ENCODE measurements at places on chromosomes 12 and 14. TPM values are rescaled to one million over a fixed set of nuclear protein-coding genes. Genes with fewer than 3 reads are reported as not detected.

The SDR9C7 gene
- total RNA-seq: not detected

The KLRF2 gene
- not detected for total RNA-seq

The PIP4P1 gene
- 22.4 TPM for total RNA-seq

The FOXM1 gene
- total RNA-seq: 3.5 TPM

The RFX4 gene
- total RNA-seq: not detected

The GPR137C gene
- 0.33 TPM for total RNA-seq

The RAPGEF3 gene
- 3.9 TPM for total RNA-seq

The GLS2 gene
- 0.13 TPM for total RNA-seq

The ACVRL1 gene
- total RNA-seq: 31.9 TPM

The SCYL2 gene
- total RNA-seq: 32.1 TPM

The ANG gene
- total RNA-seq: 6.8 TPM

The SYNE3 gene
- 10.2 TPM for total RNA-seq

The ADGRD1 gene
- total RNA-seq: 3.1 TPM

The TBX5 gene
- total RNA-seq: 2.0 TPM

The LYZ gene
- total RNA-seq: not detected

The KCNJ8 gene
- 9.1 TPM for total RNA-seq

The APOLD1 gene
- total RNA-seq: 3.5 TPM

The RTN1 gene
- 2.8 TPM for total RNA-seq

The GPR135 gene
- total RNA-seq: 4.9 TPM

The ARHGAP9 gene
- total RNA-seq: 0.33 TPM

The TAS2R50 gene
- 2.9 TPM for total RNA-seq

The MYO1H gene
- not detected for total RNA-seq

The PRPF40B gene
- 13.0 TPM for total RNA-seq

The BEGAIN gene
- 0.78 TPM for total RNA-seq

The PTMS gene
- total RNA-seq: 47.1 TPM

The POU6F1 gene
- 3.5 TPM for total RNA-seq

The OTOGL gene
- total RNA-seq: 0.07 TPM

The SNAPC1 gene
- total RNA-seq: 16.5 TPM

The VRTN gene
- not detected for total RNA-seq

The KIF5A gene
- 2.1 TPM for total RNA-seq

The TAS2R30 gene
- 7.5 TPM for total RNA-seq

The SEL1L gene
- total RNA-seq: 155 TPM

The MYRFL gene
- not detected for total RNA-seq

The DLGAP5 gene
- total RNA-seq: 10.2 TPM

The SMCO3 gene
- 1.2 TPM for total RNA-seq

The RNASE12 gene
- not detected for total RNA-seq

The KRT82 gene
- not detected for total RNA-seq

The APOF gene
- total RNA-seq: not detected

The NR1H4 gene
- not detected for total RNA-seq

The VWF gene
- 0.92 TPM for total RNA-seq

The ARL6IP4 gene
- 98.4 TPM for total RNA-seq

The SAMD15 gene
- 1.7 TPM for total RNA-seq

Data from smooth muscle cell of the pulmonary artery (primary cell).